ENCODE measurements at places on chromosomes 7 and 10.

GRCh38 chr10:128833671-128834070, 633.4 kb upstream of the MGMT start:
- DNase-seq: no peak

DNA sequence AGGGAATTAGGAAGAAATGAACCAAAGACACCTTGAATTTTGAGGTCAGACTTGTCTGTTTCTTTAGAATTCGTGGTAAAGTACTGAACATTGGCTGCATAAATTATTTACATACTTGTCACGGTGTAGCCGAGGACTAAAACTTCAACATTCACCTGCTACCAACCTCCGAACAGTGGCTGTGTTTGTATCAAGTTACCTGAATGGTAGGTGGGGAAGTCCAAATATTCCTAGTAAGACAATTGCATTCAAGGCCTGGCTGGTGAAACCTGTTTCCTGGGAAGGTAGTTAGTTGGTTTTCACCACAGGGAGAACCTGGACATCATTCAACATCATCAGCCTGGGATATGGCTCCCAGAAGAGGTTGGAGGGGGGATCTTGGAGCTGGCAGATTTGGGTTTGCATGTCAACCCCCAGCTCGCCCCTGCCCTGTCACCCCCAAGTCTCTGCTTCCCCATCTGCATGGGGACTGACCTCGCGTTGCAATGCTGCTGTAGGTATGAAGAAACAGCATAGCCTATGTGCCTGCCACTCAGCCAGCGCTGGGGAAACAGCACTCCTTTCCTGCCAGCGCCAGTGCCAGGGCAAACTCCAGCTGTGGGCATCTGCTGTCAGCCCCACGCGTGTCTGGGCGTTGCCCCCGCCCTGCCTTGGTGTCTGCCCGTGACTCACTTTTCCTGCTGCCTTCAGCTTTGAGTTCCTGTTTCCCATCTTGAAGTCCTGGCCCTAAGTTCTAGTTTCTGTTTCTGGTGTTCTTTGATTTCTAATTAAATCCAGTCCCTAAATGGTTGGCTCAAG, 12.7 kb upstream of the LARP4B start:
- peak; percentile 39 for DNase-seq

- no peak for DNase-seq
These were observed 253.6 kb downstream of the ELFN1 start for GRCh38 chr7:1923409-1924257.

GRCh38 chr10:17003651-17004286, 125.8 kb downstream of the CUBN start:
- DNase-seq: peak; percentile 51

DNA sequence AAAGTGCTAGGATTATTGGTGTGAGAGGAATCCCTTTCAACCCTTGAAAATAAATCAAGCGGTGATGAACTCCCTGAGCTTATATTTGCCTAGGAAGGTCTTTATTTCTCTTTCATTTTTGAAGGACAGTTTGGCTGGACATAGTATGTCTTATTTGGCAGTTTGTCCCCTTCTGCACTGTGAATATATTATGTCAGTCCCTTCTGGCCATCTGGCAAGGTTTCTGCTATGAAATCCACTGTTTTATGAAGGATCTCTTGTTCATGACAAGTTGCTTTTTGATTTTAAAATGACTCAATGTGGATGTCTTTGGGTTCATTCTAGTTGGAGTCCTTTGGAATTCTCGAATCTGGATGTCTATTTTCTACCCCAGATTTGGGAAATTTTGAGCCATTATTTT, 21.7 kb upstream of the MCM10 start:
- no peak for DNase-seq
